Pancreas (tissue), 10 donors: ENCODE measurements at places on chromosomes 3 and 15.
A peak's percentile ranks its signal among the peaks of the same experiment; 100 is the strongest.

DNA sequence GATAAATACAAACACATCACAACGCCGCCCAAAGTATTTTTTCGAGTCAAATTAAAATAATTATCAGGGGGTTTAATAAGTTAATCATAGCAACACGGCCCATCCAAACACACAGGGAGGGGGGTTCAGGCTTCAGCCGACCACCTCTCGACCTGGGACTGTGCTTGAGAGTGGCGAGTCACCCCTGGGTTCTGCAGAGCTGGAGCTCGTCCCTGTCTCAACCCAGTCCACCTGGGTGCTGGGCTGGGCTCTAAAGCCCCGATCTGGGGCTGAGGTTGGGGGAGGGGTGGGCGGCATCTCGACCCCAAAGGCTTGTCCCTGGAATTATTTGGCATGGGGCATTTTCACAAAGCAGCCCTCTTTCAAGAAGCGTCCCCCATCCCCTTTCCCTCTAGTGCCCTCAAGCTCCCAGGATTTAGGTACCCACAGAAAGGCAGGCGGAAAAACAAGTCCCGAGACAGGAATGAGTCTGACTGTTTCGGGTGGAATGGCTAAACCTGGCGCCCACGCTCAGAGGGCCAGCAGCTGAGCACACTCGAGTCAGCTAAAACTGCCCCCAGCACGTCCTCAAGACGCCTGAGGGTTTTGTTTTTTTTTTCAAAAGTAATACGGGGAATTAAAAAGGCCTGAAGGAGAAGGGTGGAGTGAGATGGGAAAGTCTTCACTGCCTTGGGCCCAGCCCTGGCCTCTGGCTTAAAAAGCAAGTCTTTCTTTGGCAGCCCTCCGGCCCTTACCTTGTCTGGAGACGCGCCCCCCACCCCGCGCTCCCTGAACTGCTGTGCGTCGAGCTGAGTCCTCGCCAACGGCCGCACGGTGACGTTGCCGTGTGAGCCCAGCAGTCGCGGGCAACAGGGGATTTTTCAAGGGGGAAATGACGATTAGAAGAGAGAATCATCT, 32.5 kb downstream of the NR2F2 start:
- DNase-seq: no peak

DNA sequence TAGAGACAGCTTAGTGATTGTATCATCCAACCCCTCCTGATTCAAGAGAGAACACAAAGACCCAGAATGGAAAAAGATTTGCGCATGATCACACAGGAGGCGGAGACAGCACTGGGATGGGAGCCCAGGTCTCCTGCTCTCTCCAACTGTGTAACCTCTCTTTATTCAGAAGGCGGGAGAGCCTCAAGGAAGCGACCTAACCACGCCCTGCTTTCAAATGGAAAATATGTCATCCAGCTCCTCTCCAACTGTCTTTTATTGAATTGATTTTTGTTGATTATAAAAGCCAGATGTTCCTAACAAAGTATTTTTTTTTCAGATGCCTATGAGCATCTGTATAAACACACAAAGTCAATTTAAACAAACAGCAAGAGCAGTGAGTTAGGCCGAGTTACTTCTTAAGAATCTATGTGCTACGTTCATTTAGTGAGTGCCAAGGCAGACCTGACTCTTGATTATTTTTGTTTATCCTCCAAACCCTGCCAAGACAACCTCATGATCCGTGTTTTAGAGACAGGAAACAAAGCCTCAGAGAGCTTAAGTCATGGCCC, 74.5 kb downstream of the BFSP2 start:
- DNase-seq: no peak

DNA sequence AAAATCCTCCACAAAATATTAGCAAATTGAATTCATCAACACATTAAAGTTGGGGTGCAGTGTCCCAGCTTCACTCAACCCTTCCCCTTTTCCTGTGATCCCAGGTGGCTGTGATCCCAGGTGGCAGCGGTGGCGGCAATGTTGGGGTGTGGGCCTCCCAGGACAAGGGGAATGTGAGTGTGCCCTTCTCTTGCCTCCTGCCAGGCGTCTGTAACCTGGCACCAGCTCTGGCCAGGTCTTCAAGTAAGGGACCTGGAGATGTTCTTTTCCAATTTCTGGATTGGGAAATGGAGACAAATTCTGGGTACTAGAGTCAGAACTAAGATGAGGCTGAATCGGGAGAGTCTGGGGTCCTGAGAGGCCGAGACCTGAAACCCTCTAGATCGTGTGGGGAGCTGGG, 20.1 kb downstream of the GOLGA6A start:
- DNase-seq: no peak

GRCh38 chr3:105473521-105474223, 107.0 kb downstream of the ALCAM start:
- DNase-seq: no peak

DNA sequence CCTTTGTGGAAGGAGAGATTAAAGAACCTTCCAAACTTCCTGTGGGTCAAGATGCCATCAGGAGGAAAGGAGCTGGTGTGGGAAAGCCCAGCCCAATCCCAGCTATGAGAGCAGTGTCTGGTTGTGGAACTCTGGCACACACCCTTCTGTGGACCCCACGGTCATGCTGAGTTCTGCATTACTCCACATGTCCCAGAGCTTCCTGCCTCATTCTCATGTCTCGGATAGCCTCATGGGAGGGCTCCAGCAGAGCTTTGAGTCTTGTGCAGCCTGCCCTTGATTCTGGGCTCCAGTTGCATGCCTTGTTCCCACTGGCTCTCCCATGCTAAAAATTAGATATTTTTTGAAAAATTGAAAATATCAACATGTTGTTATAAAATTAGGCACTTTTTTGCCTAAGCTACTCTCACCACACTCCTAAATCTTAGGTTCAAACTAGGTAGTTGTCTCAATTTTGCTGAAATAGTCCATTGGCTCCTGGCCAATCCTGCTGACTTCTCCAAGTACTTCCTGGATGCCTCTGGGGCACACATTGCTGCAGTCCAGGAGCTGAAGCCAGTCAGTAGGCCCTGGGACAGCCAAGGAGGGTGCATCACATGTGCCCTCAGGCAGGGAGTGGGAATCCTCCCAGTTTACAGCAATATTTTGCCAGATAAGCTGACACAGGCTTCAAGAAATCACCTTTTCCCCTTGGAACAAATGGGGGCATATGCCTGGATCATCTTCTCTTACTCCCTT, 144.3 kb downstream of the EEFSEC start:
- no peak for DNase-seq

DNA sequence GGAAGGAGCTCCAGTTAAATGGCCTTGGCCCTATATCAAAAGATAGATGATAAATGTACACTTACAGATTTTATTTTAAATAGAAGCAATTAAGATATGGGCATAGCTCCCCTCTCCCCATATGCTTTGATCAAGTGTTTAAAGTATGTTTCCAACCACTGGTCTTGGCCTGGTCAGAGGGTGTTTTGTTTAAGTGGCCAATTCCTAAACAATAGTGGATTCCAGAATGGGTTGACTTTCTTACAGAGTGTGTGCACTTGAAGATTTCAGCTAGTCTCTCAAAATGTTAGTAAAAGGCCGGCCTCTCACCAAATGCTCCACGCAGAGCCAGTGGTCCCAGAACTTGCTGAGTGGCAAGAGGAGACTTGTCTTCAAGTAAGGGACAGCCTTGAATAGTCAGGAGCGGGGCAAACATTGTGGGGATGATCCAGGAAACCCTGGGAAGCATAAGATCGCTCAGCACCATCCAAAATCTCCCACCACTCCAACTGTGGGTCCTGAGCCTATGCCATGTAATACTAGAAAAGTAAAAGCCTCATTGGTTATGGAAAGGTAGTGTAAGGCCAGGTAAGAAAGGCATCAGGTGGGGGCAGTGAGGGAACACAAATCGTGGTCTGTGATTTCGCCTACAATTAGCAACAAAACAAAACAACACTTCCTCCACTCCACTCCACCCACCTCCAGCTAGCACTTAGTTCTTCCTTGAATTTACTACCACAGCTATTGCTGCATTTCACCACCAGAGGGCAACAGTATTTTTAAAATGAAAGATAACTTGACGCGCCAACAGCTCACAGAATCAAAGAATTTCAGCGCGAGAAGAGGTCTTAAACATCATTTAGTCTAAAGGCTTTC, 4.8 kb downstream of the RARRES1 start:
- DNase-seq: peak; percentile 35

DNA sequence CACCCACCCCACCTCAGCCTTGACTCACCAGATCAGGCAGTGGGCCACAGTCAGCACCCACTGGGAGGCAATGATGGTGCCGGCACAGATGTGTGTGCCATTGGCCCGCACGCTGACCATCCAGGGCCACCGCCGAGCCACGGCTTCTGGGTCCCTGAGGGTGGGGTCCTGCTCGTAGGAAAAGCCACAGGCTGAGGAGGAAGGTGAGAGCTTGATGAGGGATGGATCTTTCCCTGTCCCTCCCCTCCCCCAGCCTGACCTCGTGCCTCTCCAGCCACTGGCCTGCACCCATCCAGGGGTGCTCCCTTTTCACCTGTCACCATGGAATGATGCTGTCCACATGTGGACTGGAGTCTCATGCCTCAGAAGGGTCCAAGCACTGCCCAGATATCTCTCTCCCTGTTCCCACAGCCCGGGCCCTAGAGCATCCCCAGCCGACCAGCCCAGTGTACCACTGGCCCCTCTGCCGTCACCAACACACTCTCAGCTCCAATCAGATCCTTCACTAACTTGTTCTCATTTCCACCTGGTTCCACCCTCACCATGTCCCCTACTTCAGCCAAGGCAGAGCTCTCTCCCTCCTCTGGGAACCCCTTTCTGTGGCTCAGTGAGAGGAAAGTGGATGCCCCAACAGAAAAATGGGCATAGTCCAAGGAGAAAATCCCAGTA, 2.0 kb downstream of the PRSS50 start:
- no peak for DNase-seq

- no peak for DNase-seq
Observed at GRCh38 chr3:42872718-42873117, 3.0 kb downstream of the CYP8B1 start.

GRCh38 chr3:106281221-106281620, 412.4 kb upstream of the CBLB start:
- no peak for DNase-seq

DNA sequence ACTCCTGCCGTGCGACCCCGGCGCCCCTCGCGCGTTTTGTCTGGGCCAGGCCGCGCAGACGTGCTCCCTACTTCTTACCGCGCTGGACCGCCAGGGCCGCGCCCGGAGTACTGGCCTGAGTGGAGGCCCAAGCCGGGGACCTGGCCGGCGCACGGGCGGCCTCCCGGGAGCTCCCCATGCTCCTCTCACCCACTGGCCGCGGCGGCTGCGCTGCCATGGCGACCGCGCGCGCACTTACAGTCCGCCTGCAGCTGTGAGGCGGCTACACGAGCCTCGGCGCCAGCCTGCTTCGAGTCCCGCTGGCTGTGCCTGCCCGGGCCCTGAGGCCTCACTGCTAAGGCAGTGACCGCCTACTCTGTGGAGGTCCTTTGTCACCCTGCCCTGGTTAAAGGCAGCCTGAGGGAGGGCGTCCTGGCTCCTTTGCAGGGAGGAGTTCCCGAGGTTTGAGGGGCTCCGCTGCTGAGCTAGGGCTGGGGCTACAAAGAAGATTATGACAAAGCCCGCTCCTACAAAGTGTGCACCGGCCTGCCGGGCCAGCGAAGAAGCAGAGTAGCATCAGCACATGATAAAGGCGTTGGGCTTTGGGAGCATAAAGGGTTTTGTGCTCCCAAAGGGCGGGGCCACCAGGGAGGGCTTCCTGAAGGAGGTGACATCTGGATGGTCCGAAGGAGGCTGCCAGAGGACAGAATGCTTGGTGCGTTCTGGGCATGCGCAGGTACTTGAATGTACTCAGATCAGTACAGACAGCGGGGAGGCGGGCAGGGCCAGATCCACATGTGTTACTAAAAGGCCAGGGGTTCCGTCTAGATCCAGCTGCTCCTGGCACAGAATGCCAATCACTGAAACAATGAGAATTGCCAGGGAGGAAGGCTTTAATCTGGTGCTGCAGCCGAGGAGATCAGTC, at the start of the genes LRRC34 and LRRIQ4:
LRRC34 (minus strand) TSS at position 573 of the 904 bp plus-strand sequence; CDS start at position 217, 356 bp downstream.
LRRIQ4 (plus strand) TSS at position 539 of the 904 bp plus-strand sequence. CDS start 9,052 bp downstream, outside the sequence.
- peak; percentile 48 for DNase-seq

DNA sequence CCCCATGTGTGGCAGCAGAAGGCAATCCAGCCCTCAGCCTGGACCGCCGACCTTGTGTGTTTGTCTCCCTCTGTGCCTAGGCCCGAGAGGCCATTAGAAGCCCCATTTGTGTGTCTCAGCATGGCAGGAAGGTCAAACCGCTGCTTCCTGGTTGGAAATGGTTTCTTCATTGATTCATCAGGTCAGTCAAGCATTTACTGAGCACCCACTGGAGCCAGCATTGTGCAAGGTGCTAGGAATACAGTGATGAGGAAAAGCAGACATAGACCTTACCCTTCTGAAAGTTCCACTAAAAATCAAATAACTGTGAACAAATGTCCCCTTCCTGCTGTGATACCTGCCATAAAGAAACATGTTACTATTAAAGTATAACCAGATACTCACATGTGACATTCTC, 265.9 kb upstream of the CTDSPL start:
- no peak for DNase-seq

- no peak for DNase-seq
Observed at GRCh38 chr3:197168063-197168462, 130.3 kb downstream of the DLG1 start.

DNA sequence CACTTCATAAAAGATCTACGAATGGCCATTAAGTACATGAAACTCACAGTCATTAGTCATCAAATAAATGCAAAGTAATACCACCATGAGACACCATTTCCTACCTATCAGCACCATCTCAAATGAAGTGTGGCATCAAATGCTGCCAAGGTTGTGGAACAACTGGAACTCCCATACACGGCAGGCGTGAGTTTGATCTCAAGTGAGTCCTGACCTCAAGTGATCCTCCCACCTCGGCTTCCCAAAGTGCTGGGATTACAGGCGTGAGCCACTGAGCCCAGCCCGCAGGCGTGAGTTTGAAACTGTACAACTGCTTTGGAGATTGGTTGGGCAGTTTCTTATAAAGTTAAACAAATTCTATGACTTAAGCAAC, 28.8 kb upstream of the HDAC11 start:
- DNase-seq: no peak

- DNase-seq: no peak
Observed at GRCh38 chr3:175258763-175259162, 399.6 kb downstream of the NAALADL2 start.

- no peak for DNase-seq
Observed at GRCh38 chr3:18766974-18767373, 341.8 kb upstream of the SATB1 start.

DNA sequence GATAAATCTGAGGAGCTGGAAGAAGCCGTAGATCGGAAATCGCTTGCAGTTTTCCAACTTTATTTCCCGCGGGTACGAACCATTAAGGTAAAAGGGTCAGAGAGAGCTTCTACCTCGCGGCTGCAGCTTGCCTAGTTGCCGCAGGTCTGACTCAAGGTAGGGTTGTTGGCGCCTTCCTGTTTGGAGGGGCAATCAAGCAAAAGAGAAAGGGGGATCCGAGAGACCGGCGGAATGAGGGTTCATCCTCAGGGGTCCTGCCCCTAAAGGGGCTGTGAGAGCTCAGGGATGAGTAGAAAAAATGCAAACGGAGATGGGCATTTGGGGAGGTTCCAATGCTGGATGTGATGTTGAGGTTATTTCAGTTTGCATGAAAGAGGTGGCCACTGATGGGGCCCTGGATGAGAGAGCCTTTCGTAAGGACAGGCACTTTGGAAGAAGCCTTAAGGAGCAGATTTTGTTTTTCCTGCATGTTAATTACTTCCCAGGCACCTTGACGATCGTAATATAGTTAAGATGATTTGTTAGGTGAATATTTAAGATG, 265.4 kb downstream of the CGGBP1 start:
- DNase-seq: no peak

- DNase-seq: no peak
Observed at GRCh38 chr3:17204049-17204650, 319.4 kb downstream of the PLCL2 start.
